ENCODE measurements at places on chromosomes 4 and X. TPM values are rescaled to one million over a fixed set of nuclear protein-coding genes. Genes with fewer than 3 reads are reported as not detected.

DNA sequence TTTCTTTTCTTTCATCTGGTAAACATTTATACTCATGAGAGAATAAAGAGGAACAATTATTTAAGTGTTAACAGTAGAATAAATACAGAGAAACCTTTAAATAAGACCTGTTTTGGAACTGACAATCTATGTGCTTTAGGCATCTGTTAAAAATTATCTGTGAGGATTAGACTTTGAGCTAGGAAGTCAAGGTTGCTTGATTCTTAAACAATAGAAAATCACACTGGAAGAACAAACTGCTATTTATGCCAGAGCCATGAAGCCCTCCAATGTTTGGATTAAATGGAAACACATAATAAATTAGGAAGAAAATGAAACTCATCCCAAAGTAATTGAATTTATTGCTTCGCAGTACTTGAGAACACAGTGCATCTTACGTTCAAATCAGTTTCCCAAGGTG lies 207.2 kb upstream of the NPY2R start:
- DNase-seq: no peak

DNA sequence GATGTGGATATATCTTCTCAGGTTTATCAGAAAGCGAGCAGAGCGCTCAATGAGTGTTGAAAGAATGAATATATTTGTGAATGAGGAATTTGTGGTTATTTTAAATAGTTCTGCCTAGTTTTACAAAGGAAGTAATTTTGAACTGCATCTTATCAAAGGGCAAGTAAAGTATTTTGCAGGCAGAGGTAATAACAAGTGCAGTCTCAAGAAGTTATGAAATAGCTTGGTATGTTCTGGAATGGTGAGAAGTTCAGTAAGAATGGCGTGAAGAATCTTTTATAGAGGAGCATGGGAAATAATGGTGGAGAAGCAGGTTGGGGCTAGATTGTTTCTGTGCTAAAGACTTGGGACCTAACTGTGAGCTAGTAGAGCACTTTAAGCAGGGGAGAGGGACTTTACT lies 10.9 kb downstream of the TMA16 start:
- DNase-seq: no peak

DNA sequence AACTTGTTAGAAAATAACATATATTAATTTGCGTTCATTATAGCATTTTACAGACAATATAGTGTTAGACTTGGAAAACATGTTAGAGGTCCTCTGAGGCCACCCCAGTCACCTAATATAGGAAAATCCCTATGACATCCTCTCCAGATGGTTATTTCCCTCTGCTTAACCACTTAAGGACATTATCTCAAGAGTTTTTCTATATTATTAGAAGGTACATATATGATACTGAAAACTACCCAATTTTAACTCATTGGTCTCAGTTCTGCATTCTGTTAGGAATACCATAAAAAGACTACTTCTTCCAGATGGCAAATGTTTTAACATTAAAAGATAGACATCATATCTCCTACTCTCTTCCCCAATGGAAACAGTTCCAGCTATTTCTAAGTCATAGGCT lies 21.4 kb downstream of the PTPN13 start:
- DNase-seq: no peak

DNA sequence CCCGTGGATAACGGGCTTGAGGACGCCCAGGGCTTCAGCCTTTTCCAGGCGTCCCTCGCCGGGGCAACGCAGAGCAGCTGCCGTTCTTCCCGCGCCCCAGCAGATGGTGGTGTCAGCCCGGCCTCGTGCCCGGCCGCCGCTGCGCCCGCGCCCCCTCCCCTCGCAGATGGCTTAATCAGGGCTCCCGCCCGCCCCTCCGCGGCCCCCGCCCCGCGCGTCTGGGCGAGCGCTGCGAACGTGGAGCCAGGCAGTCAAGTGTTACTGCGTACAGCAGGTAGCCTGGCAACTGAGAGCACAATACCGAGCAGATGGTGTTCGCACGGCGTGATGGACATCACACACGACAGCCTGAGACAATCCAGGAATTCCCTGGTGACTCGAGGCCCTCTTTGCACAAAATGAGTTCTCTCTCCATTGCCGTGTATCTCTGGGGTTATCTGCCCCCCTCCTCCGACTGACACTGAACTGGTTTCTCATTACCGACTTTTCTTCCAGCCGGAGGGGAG lies 69.3 kb downstream of the MGST2 start:
- DNase-seq: peak; percentile 86

- no peak for DNase-seq
Observed at GRCh38 chr4:119211867-119212233, 663 bp upstream of the USP53 start.

- DNase-seq: no peak
Observed at GRCh38 chr4:71187404-71188155, 151.2 kb upstream of the SLC4A4 start.

DNA sequence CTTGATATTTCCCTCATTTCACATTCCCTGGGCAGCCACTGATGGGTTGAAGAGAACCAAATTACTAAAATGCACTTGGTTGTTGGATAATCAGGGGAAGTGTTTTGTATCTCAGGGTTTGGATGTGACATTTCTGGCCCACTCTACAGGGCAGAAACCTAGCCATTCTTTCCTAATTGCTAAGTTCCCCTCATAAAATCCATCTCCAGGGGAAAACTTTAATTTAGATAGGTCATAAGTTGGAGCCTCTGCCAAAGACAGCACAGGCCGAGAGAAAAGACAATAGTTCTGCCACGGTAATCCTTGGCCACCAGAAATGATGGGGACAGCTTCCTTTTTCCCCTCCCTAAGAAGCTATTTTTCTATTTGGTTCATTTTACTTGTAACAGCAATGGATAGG lies 192.7 kb upstream of the C1QTNF7 start:
- no peak for DNase-seq

DNA sequence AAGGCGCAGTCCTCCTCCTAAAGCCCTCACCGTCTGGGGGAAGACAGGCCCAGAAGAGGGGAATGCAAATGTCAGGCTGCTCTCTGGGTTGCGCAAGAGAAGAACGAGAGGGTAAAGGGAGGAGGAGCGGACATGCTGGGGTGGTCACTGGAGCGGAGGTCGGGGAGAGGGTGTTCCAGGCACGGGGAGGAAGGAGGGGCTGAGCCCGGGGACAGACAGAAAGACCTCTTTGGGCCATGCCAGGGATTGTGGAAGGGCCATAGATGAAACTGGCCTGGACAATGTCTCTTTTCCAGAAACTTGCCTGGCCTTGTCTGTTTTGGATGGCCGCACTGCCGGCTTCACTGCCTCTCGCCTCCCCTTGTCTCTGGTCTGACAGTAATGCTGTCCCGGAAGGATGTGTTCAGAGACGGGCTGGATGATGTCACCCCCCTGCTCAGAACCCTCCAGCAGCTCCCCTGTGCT lies 121.0 kb downstream of the SORCS2 start:
- DNase-seq: peak; percentile 48

- DNase-seq: no peak
Observed at GRCh38 chrX:150880808-150881165, 17.7 kb downstream of the CD99L2 start.

GRCh38 chrX:118631586-118631985 lies 95.8 kb upstream of the IL13RA1 start:
- no peak for DNase-seq

Gene SHROOM3
- polyA plus RNA-seq: 23.3 TPM

Gene ARHGAP6
- 8.1 TPM for polyA plus RNA-seq

Gene CTPS2
- 19.1 TPM for polyA plus RNA-seq

Gene TMEM192
- 10.5 TPM for polyA plus RNA-seq

Gene SYN1
- polyA plus RNA-seq: 9.2 TPM
